HT1080 (cell line): ENCODE measurements at places on chromosomes 11 and 22. TPM values are rescaled to one million over a fixed set of nuclear protein-coding genes. Genes with fewer than 3 reads are reported as not detected.

GGTLC2 gene
- total RNA-seq: not detected in 2 replicates

DNA sequence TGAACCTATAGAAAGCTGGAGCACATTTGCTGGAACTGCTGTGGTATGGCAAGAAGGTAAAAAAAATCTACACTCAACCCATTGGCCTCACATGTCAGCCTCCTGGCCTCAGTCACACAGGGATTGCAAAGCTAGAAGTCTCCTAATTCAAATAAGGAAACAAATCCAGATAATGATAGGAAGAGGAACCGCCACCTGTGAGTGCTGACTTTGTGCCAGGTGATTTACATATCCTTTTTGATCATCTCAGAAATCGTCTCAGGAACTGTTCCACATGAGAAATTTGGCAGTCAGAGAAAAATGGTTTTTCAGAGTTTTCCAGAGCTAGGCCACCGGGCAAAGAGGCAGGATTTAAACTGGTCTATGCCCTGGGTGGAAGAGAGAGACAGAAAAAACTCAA lies 986 bp downstream of the NLRP10 start:
- DNase-seq: no peak

DNA sequence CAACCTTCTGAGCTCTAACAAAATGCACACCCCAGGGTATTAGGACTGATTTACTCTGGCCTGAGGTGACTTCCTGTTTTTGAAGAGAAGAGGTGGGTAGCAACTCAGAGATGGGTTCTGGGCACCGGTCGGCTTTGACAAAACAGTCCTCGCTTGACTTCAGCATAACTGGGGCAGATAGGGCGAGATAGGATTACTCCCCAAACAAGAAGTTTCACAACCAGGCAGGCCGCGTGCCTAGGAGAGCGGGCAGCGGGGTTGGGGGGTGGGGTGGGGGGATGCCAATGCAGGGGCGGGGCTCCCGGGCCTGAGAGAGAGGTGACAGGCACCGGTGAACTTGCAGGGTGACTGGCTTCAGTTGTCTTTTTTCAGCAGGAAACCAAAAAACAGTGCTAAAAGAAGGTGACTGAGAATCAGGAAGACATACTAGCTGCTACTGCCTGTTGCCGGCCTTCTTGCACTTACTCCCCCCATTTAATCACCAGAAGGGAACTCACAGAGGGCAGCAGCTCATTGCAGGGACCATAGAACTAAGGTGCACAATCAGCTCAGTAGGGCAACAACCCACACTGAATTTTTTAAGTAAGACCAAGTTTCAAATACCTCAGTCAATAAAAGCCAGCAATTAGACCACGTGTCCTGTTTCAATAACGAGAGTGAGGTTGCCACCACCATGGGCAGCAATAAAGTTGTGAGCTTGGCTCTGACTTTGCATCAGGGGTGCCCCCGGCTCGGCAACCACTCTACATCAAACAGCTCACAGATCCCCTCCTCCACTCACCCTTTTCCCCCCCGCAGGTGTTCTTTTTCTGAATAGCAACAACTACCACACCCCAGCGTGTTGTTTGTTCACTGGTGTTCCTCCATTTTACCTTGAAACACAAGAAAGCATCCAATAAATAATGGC lies 37.2 kb upstream of the ETS1 start:
- DNase-seq: no peak

- DNase-seq: no peak
Observed at GRCh38 chr22:19446603-19447329, 745 bp downstream of the C22orf39 start.

DNA sequence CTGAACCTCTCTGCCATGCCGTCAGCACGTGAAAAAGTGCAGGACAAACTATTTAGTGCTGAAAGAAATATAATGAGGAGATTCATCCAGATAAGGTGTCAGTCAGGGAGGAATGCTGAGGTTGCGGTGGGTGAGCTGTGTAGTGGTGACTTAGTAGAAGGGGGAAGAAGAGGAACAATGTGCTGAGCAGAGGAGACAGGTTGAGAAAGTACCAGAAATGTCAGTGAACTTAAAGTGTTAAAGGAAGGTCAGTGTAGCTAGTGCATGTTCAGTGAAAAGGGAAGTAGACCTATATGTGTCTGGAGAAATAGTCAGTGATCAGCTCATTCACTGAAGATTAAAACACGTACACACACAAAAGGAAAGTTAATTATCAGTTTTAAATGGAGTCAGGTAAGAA lies 237.6 kb upstream of the CCDC179 start:
- no peak for DNase-seq

GRCh38 chr11:59267196-59267595 lies 54.5 kb upstream of the MPEG1 start:
- DNase-seq: no peak

GRCh38 chr11:96156379-96156722 lies 186.6 kb downstream of the MAML2 start:
- DNase-seq: no peak
